ENCODE measurements at places on chromosomes 16 and 17.

- no peak for DNase-seq
Measured at GRCh38 chr16:85605051-85605911, 7.8 kb upstream of the GSE1 start.

DNA sequence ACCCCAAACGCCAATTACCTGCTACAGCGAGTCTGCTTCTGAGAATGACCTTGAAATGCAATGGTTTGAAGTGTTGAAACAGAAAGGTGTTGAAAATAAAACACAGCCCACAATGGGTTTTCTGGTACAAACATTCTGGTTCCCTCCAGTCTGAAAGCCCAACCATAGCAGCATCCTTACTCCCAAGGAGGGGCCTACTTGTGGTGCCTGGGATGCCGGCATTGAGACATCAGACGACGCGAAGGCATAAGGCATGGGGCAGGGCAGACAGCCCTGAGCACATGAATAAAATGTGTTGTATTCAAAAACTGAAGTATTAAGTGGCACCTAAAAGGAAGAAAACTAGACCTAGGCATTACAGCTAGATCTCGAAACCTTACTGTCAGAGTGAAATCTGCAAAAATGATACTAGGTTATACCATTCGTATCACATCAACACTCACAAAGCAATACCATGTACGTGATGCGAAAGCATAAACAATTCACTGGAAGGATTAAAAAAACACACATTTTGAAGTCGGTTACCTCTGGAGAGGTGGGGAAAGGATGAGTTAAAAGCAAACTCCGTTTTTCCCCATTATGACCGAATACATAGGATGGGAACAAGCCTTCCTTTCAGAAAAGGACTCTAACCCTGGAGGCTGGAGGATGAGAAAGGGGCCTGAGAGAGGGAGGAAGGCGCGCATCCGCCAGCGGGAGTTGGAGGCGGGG is 702 bp downstream of the NUDT21 start:
- DNase-seq, result no peak

DNA sequence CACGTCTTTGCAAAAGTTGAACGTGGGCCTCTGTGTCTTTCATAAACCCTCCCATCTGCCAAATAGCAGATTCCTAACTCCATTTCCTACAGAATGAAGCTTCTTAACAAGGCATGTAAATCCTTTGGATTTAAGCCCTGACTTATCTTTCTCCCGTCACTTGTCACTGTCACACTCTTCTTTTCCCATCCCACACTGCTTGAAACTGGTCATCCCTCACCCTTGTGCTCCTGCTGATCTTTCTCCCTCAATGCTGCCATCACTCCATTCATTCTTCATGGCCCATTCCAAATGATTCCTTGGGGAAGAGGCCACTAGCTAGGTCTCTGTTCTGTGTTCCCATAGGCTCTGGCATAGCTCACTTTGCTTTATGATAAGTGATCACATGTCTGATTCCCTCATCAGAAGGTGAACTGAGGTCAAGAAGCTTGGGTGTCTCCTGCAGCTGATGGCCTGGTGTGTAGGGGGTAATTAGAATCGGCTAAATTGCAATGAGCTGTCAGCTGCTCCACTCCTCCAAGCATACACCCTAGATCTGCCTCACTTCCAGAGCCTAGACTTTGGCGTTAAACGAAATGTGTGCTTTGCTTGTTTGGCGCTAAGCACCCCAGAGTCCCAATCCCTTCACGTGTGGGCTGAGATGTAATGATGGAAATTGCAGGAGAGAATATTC is 61.7 kb downstream of the PECAM1 start:
- DNase-seq, result no peak

DNA sequence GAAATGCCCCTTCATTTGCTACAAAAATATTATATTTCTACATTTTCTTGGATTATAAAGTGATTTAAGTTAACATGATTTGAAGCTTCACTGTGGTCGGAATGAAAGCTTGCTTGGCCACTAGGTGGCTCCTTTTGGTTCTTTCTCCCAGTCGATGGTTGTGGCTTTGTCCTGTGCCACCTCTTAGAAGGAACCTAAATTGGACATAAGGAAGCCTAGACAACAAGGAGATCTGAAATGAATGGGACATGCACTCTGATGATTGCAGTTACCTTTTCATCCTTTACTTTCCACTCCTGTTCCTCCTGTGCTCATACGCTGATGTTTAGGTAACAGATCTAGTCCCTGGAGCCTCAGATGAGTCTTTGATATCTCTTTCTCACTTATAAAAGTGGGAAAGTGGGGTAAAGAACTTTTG is 39.2 kb downstream of the FTO start:
- DNase-seq, result no peak

GRCh38 chr17:79065105-79065670 is 9.4 kb upstream of the ENGASE start:
- DNase-seq, result peak; percentile 61

GRCh38 chr17:4362141-4362540 is 4.3 kb downstream of the UBE2G1 start:
- no peak for DNase-seq

GRCh38 chr17:36667922-36668321 is 66.5 kb downstream of the MRM1 start:
- no peak for DNase-seq

DNA sequence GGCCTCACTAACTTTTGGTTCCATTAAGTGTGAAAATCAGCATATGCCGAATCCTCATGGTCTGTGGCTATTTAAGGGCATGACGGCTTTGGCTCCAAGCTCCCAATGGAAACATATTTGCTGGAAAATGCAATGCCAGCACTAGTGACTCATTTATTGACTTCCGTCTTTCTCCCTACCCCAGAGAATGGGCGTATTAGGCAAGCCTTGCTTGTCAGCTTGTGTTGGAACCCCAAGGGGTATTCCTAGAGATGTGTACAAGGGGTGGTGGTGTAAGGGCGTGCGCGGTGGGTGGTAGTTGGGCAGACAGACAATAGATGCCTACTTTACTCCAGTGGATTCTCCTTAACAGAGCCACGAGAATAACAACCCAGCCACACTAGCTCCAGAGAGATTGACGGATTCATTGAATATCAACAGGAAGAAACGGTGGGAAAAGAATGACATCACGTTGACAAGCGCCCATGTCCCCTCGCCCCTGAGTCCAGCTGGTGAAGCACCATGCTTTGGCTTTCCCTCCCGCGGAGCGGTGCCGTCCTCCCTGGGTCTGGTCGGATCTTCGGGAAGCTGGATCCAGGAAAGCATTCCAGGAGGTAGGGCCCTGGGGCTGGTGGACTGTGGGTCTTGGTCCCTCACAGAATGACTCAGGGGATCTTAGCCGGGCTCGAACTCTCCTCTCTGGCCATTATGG is 10.3 kb downstream of the CD300LB start:
- DNase-seq, result no peak

DNA sequence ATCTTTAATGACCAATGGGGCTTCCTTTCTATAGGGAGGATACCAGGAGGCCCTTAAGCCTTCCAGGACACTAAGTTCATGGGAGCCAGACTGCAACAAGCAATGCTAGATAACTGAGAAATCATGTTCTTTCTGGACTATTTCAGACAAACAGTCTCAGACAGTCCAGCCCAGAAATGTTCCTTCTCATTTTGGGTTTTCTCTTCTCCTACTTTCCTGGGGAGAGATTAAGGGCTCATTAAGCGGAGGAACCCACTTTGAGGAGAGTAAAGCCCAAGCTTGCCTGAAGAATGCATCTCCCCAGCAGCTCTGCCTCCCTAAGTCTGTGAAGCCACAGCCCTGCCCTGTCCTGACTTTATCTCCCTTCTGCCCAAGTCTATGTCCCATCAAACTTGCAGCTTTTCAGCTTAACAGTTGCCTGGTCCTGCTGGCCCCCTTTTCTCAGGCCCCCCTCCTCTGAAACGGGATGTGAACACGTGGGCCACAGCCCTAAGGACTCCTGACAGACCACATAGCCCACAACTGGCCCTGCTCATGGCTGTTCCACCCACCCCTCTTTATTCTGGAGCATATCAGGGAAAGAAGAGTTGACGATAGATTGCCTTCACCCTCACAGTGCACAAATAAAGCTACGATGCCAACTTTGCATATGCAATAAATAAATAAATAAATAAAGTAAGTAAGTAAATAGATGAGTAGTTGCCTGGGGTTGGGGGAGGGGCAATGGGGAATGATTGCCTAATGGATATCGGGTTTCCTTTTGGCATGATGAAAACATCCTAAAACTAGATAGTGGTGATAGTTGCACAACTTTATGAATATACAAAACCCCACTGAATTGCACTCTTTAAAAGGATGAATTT is 111.0 kb downstream of the N4BP1 start:
- DNase-seq, result no peak

DNA sequence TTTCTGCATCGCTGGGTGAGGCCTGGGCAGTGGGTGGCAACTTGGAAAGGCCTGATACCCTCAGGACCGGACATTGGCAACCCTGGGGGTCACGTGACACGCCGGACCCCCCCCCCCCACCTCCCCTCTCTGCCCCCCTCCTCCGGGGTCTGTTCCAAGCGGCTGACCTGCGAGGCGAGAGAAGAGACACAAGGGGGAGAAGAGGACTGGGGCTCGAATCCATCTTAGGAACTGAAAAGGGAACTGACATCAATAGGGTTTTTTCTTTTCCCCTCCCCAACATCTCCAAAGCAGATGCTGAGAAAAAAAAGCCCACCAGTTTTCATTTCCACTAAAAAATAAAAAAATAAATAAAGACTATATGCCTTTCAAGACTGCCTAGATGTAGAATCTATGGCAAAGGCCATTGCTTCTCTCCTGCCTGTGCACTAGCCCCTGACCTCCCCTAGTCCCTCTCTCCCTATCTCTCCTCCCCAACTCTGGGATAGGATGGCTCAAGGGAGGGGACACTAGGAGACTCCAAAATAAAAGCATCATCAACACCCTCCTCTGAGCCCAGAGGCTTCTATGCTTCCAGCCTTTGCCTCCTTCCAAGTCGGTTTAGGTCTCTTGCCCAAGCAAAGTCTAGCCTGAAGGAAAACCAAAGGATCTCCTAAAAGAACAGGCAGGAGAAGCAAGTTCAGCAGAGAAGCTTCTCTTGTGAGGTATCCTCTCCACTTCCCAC is 7.7 kb upstream of the HOXB2 start:
- DNase-seq, result no peak

- DNase-seq, result no peak
Measured at GRCh38 chr16:85590506-85590832, 22.7 kb upstream of the GSE1 start.

DNA sequence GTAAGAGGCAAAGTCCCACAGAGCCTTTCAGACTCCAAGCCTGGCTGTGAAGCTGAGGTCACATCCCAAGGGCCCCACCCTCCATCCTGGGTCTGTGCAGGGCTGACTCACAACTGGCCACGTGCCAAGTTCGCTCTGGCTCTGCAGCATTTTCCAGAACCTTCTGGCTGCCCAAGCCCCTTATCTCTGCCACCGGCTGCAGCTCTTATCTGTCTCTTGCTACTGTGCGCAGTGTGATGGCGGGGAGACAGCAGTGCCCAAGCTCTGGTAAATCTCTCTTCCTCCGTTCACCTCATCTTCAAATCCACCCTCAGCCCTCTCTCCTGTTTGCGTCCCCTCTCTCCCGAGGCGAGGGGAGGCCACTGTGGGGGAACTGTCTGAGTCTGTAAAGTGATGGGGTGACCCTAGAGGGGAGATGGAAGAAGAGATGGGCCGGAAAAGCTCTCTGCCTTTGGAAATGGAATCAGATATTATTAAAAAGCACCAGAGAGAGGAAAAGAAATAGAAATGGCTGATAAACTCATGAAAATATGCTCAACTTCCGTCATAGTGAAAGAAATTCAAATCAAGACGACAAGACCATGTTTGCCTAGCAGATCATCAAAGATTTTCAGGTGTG is 162.7 kb upstream of the CDC42EP4 start:
- DNase-seq, result no peak

- peak; percentile 69 for DNase-seq
Measured at GRCh38 chr17:59105852-59106462, 723 bp downstream of the TRIM37 start.

DNA sequence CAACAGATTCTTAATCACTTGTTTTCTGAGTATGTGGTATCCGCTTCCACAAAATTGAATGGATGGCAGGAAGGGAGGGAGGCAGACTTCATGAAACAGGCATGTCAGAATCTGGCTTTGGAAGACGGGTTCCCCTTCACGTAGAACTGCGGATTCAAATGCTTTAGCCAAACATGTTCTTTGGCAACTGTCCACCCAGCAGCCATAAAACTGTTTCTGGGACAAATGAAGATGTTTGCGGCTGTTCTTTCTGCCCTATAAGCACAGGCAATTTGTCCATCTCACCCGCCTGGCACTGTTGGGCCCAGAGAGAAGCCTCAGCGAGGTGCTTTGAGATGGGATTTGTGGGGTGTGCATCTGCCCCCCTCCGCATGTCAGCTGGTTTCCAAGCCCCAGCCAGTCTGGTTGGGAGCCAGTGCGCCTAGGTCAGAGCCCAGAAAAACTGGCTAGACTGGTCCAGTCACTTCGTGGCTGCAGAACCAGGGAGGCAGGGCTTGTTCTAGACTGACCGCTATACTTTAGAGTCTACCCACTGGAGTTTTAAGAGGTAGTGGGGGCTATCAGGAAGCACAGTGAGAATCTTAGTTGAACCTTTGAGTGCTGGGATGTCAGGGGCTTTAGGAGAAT is 6.3 kb downstream of the CRHR1 start:
- no peak for DNase-seq

DNA sequence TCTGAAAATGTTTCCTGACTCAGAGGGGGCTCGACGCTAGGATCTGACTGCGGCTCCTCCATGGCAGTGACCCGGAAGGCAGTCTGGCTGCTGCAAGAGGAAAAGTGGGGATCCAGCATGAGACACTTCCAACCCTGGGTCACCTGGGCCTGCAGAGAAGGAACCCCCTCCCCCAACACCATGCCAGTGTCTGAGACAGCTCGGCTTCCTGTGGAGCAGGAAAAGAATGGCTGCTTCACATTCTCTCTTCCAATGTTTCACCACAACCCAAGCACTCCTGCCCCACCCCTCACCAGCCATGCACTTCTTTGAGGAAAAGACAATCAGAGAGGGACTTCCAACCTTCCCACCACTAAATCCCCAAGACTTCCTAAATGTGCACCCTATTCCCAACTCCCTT is 10.8 kb downstream of the TP53 start:
- DNase-seq, result no peak

DNA sequence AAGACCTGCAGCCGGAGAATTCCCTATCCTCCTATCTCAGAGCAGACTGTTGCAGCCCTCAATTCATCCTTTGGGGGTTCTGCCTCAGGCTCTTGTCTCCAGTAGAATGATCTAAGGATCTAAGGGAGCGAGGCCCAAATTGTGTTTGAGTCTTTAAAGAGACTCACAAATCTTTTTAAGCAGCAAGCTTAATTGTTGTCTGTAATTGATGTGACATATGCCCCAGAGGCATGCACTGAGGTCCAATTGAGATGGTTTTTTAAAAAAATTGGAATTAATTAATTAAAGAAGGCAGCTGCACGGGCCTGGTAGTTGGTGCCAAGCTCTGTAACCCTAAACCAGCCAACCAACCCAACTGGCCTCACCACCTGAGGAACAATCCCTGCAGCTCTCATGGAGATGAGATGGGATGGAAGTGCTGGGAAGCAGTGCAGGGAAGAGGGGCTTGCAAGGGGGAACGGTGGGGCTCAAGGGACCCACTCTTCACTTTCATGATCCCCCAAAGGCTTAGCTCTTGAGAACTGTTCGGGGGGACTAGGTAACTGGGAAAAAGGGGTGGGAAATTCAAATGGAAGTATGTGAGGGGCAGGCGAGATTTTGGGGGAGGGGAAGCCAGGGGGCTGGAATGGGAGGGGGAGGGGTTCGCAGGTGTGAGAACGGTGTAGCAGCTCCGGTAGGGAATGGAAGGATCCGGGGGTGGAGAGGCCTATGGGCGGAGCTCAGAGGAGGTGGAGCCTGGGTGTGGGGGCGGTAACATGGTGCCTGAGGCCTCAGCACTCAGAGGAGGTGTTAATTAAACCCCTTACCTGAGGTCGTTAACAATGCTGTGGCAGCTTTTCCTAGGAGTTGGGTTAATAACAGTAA is 9.2 kb upstream of the ZNF652 start:
- DNase-seq, result no peak
